ENCODE measurements at places on chromosomes 11 and 22.

GRCh38 chr22:35587447-35587870 is 29.7 kb downstream of the MB start:
- no peak for DNase-seq

- no peak for DNase-seq
Observed at GRCh38 chr22:41273128-41273527, 12.9 kb downstream of the RANGAP1 start.

DNA sequence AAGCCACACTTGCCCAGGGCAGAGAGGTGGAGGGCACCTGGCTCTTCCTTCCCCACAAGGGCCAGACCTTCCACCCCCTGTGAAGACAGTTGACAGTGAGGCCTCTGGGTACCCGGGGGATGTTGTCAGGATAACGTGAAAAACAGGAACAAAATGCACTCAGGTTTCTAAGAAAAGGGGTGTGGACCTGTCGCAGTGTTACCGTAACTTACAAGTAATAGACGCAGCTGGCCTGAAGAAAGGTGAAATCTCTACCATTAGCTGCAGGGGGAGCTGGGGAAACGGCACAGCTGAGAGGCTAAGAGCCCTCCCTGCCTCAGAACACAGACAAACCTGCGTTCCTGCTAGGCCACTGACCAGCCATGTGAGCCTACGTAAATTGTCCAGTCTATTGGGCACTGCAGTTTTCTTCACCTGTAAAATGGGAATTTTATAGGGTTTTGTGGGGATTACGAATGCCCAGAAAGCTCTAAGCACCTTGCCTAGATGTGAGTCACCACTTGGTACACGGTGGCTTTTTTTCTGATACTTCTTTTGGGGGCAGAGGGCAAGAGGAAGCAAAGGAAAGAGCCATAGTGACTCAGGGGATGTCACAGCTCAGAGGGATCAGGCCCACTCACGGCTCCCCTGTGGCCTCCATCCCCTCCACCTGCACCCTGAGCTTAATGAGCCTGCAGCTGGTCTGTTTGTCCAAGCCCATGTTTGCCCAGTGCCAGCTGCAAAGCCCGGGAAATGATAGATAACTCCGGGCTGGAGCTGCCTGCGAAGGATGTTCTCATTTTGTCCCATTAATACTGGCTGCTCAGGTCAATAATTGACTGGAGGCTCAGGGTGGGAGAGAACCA is 18.4 kb upstream of the CABP7 start:
- DNase-seq = peak; percentile 65

DNA sequence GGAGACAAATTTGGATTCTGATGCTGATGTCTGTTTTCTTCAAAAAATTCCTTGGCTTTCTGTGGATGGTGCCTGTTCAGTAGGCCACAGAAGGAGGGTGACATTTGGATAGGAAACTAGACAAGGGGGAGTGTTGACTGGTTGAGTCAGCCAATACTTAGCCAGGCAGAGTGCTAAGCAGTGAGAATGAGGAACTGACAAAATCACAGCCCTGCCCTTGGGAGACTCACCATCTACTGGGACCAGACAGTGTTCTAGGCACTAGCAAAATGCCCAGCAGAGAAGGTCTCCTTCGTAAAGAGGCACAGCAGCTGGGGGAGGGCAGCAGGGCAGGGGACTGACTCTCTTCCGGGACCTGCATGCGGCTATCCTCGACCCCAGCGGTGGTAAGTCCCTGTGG is 190.2 kb downstream of the DSCAML1 start:
- no peak for DNase-seq

DNA sequence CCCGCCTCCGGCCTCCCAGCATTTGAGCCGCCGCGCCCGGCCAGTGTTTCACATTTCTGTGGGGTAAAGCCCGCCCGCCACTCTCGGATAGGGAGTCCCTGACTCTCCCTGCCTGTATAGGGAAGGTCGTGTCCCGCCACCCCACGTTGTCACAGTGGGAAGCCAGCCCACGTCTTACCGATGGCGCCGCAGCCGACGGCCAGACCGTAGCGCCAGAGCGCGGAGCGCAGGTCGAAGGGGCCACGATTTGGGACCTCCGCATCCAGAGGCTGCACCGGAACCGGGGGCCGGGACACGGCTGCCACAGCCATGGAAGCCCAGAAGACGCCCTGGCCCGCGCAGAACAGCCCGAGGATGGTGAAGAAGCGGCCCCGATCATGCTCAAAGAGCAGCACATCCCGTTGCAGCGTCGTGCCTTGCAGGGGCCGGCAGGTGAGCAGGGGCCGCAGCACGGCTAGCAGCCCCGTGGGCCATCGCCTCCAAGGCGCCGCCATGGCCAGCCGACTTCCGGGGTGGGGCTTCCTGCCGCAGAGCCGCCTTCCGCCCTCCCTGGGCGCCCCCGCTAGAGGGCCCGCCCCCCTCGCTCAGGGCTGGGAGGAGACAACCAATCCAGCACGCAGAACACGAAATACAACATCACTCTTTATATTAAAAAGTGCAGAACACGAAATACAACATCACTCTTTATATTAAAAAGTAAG is at the start of gene TMEM223:
Gene TMEM223 (minus strand): TSS at position 506 of the 701 bp plus-strand sequence. CDS start 12 bp downstream, at position 494.
- peak; percentile 89 for DNase-seq

- no peak for DNase-seq
Observed at GRCh38 chr11:56855217-56855616, 106.7 kb upstream of the OR9G4 start.

DNA sequence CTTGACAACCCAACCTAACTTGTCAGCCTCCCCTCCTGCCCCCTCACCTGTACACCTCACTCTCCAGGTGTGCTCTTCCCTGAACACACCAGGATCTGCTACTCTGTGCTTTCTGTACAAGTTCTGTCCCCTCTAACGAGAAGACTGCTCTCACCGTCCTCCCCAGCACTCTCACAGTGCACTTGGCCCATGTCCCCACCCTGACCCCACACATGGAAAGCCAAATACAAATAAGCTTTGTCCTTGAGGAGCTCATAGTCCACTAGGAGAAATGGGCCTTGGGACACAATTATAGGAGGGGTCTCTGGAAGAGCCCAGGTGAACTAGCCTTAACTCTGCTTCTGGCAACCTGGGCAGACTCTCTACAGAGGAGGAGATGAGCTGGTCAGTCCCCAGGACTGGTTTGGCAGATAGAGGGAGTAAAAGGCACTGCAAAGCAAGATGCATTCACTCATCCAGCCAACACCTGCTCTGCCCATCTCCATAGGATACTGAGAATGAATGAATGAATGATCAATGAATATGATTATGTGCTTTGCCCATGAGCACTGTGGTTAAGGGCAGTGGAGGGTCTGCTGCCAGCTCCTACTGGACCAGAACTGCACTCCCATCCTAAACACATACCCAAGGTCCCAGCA is 9.9 kb downstream of the NIPSNAP1 start:
- no peak for DNase-seq

All from hematopoietic multipotent progenitor cell (in vitro differentiated cells).